ENCODE measurements at places on chromosomes 2 and 18. TPM values are rescaled to one million over a fixed set of nuclear protein-coding genes. Genes with fewer than 3 reads are reported as not detected.

ABCG8 gene
- polyA plus RNA-seq: 0.16 TPM

- H3K27ac ChIP-seq: no peak overlapping the region
- no peaks in the 10 kb centered on the region for H3K36me3 ChIP-seq
- H3K27me3 ChIP-seq: no peaks in the 10 kb centered on the region
- no peak overlapping the region for H3K4me3 ChIP-seq
- DNase-seq: no peak
Observed at GRCh38 chr2:205364261-205364660, 318.0 kb upstream of the NRP2 start.

DNA sequence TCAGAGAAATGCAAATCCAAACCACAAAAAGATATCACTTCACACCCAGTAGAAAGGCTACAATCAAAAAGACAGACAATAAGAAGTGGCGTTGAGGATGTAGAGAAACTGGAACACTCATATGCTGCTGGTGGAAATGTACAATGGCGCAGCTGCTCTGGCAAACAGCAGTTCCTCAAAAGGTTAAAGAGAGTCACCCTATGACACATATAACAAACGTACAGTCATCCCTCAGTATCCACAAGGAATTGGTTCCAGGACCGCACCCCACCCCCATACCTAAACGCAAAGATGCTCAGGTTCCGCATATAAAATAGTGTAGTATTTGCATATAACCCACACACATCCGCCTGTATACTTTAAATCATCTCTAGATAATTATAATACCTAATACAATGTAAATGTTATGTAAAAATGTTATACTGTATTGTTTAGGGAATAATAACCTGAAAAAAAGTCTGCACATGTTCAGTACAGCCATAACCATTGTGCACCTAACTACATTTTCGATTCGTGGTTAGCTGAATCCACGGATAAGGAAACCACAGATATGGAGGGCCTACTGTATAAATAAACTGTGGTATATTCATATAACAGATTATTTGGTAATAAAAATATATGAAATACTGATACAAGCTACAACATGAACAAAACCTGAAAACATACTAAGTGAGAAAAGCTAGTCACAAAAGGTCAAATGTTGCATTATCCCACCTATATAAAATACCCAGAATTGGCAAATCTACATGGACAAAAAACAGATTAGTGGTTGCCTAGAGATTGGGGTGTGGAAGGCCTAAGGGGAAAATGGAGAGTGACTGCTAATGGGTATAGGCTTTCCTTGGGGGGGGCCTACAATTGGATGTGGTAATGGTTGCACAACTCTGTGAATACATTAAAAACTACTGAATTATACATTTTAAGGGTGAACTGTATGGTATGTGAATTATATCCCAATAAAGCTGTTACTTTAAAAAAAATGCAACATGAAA lies 37.5 kb downstream of the UXS1 start:
- H3K4me3 ChIP-seq: no peak overlapping the region
- H3K27ac ChIP-seq: no peak overlapping the region
- DNase-seq: no peak
- no peaks in the 10 kb centered on the region for H3K27me3 ChIP-seq

GTF3C2 gene
- 28.8 TPM for polyA plus RNA-seq

DNA sequence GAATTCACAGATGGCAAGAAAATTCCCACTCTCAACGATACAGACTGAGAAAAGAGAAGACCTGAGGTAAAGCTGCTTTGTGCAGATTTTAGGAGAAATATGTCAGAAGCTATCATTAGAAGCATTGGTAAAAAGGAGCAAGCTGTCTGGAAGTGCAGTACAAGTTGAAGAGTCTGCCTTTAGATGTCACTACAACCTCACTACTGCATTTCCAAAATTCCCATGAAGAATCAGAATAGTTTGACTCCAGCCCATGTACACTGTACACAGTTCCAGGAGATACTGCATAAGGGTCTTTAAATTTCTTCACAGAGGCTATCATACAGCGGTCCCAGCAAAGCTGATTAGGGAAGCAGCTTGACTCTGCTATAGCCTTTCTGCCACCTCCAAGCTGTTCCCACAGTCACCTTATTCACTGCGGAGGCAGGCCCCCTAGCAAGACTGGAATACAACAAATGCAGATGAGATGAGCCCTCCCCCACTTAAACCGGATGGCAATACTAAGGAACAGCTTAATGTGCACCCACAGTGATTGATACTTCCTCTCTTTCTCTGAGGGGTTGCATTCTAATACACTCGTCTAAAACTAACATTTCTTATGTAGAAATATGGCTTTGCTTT lies 527.4 kb downstream of the TMEM182 start:
- no peaks in the 10 kb centered on the region for H3K27me3 ChIP-seq
- H3K27ac ChIP-seq: no peak overlapping the region
- H3K36me3 ChIP-seq: no peaks in the 10 kb centered on the region
- no peaks in the 10 kb centered on the region for H3K4me1 ChIP-seq
- no peak for DNase-seq

DNA sequence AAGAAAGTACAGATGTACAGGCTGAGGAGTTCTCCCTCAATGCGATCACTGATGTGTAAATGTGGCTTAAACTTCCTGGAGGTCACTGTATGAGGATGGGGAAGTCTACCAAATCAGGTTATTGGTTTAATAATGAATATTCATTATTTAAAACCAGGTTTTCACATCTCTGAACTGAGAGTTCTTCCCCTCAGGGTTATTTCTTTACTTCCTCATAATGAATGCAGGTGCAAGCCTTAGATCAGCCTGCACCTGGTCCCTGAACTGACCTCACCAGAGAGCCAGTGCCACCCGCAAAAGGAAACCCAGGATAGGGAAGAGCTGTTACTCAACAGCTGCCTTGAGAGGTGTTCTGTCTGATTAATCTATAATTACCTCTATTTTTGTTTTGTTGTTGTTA lies 369.0 kb downstream of the EPHA4 start:
- no peaks in the 10 kb centered on the region for H3K36me3 ChIP-seq
- no peak overlapping the region for H3K4me3 ChIP-seq
- no peaks in the 10 kb centered on the region for H3K27me3 ChIP-seq
- H3K27ac ChIP-seq: no peak overlapping the region
- DNase-seq: no peak
- no peaks in the 10 kb centered on the region for H3K4me1 ChIP-seq

INPP5D gene
- polyA plus RNA-seq: 4.2 TPM

All from sigmoid colon (tissue), 7 donors.